ENCODE measurements at places on chromosomes 6 and 20.

DNA sequence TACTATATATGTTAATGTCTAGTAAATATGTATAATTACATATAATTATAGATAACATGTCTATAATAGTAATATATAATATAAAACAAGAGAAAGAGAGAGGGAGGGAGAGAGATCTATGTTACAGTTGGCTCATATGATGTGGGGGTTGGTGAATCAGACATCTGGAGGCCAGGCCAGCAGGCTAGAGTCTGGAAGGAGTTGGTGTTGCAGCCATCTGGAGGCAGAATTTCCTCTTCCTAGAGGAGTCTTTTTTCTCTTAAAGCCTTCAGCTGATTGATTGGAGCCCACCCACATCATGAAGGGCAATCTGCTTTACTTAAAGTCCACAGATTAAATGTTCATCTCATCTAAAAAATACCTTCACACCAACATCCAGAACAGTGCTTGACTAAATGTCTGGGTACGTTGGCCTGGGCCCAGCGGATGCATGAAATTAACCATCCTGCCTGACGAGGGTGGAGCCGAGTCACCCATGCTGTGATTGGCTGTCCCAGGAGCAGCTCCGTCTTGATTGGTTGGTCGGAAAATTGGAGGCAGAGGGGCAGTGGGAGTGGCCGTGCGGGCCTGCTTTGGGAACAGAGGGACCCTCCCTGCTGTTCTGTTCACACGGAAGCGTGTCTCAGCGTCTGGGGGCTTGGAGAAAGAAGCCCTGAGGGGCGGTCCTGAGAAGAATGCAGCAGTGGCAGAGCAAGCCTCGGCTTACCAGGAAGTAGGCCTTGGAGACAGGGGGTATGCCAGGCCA lies 392.4 kb downstream of the QKI start:
- DNase-seq = no peak

DNA sequence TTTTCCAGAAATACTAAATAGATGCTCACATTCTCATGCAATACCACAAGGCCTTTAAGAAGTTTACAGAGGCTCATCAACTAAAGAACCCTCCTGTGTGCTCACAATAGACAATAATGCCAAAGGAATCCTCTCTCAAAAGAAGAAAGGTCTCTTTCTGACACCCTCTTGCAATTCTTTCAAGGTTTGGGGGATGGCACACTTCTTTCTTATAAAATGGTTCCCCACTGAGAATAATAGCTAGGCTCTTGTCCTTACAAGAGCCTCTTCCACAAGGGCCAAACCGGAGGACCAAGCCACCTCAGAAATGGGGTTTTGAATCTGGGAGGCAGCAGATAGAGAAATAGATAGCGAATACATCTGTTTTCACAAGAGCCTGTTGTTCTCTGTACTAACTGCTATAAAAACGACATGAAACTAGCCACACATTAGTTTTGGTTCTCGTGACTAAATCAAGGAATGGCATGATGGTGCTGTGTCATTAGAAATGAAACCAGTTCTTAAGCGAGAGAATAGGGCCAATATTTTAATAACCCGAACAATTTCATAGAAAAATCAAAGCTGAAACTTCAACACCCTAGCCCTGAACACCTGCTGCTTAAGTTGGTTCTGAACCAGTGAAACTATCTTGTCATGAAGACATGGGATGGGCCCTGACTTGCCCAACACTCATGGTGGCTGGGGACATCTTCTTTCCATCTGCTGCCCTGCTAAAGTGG lies 81.1 kb downstream of the PRDM1 start:
- no peak for DNase-seq

DNA sequence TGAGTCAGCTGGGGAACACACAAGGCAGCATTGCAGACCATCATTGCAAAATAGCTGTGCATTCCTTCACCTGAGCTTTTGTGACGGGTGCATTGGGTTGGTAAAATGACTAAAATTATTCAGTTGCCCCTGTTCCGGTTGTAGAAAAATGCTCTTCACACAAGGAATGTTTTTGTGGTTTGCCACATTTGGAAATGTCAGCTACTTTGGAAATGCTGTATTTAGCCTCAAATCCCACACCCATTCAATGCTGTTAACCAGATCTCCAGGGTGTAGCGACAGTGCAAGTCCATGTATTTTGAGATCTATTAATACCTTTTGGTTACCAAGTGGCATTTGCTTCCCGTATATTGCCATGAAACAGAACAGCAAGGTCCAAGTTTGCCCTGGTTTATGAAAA lies 201.2 kb downstream of the FOXA2 start:
- no peak for DNase-seq

DNA sequence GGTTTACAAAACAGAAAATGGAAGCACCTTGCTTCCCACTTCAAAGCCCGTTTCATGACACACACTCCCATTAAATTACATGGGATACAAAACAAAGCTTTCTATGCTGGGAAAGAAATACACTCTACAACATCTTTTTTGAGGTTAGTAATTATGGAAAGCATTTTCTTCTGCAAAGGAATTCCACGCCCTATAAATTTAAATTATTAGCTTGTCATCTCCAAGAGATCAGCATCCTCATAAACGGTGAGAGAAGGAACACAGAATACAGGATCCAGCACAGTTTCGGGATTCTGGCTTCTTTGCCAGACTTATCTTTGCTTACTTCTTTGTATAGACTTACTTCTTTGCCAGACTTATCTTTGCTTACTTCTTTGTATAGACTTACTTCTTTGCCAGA lies 1.3 kb upstream of the SMPDL3A start:
- no peak for DNase-seq

- no peak for DNase-seq
These were observed 13.9 kb upstream of the ATG5 start for GRCh38 chr6:106339334-106340029.

- no peak for DNase-seq
These were observed 65.3 kb upstream of the ID4 start for GRCh38 chr6:19771753-19772336.

DNA sequence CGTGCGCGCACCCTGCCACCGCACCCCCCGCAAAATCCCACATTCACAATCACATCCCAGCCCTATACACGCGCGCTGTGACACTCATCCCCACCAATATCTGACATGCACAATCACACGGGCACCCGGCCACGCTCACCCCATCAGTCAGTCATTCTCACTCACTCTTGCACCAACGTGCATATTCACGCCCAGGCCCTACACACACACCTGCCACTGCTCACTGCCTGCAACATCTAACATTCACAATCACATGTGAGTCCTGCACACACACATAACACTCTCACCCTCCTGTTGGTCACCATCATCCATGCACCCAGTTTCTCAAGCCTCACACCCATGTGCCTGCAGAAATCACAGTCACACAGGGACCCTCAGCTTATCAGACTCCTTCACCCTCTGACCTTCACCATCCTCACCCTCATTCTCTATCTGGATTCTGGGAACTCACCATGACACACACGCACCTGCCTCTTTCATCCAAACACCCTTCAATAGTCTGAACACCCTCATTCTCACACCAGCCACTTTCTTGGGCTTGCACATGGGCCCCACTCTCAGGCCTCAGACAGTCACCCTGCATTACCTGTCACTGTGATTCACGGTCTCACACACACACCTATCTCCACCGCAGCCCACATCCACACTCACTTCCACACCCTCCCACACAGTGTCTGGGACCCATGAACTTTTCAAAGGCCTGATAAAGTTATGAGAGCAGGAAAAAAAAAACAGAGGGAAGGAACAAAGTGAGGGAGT lies 748 bp upstream of the ATP9A start:
- no peak for DNase-seq

DNA sequence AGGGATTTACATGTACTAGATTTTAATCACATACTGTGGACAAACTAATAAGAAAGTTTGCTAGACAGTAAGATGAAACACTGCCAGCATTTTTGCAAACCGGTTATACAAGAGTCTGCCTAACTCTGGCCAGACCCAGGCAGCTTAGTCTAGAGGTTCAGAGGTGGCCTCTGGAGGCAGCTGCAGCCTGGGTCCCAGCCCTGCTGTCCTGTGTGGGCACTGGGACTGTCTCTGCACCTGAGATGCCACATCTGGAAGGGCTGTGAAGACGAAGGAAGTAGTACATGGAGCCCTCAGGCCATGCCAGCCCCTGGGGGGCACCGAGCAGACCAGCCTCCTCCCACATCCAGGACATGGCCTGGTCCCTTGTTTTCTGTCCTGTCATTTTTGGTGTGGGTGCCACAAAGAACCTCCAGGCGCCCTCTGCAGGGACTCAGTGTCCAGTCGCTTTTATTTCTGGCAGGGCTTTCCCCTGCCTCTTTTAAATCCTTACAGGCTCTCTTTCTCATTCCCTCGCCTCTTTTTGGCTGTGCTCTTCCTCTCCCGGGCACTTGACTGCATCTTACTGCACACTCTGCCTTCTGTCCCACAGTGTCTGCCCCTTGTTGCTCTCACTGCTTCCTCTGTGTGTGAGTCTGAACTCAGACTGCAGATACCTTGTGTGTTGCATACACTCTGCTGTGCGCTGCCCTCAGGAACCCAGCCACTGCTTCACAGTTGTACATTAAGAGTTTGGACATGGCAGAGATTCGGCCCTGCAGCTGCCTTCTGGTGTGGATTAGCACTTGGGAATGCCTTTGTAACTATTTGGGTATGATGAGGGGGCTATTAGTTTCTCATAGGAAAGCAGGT lies 216.7 kb downstream of the ZDHHC14 start:
- DNase-seq = peak; percentile 6

DNA sequence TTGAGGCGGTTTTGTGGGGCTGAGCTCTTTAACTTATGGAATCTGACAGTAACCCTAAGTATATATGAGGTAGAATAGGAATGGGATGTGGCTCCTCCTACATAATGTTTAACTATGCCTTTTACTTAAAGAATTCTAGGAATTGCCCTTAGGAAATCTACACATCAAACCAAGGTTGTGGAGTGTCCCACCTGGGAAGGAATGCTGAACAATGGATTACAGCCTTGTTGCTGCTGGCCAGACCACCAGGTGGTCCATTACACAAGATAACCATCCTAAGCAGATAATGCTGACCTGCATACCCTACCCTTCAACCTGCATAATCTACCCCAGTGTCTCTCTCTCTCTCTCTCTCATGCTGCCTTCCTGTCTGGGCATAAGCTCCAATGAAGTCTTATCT lies 35.0 kb upstream of the SLC22A16 start:
- DNase-seq = no peak
